CD4-positive, alpha-beta T cell (primary cell): ENCODE measurements at places on chromosomes 12 and 14.

- no peak for DNase-seq
Observed at GRCh38 chr14:65432361-65432948, 19.9 kb downstream of the FUT8 start.

DNA sequence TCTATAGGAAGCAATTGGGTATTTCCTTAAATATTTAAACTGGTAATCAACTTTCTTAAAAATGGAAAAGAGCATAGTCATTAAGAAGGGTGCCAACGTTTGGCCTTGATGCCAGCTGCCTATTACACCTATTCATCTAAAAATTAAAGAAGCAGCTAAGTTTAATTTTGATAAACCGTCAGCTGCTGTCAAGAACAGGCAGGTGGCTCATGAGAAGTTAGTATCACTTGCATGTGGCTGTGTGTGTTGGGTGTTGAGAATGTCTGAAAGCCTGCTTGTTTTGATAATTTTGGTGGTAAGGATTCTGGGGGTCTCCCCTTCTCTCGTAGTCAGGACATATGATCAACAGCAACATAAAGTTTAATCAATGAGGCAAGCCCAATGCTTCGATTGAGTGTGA, 6.5 kb downstream of the GLRX5 start:
- DNase-seq = no peak

DNA sequence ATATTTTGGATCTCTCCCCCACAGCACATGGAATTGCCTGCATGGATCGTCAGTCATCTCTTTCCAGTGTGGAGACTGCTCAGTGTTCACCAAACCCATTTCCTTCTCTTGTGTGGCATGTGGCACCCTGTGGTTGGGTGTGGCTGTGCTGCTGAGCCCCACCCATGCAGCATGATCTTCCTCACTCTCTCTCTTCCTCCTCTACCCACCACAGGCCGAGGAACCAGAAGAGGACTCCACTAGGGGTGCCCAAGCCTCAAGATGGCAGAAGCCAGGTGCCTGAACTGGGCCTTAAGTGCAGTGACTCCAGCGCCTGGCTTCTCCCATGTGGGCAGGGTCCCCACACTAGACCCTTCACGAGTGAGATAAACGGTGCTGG, 66.8 kb upstream of the GPR68 start:
- DNase-seq = peak; percentile 93

DNA sequence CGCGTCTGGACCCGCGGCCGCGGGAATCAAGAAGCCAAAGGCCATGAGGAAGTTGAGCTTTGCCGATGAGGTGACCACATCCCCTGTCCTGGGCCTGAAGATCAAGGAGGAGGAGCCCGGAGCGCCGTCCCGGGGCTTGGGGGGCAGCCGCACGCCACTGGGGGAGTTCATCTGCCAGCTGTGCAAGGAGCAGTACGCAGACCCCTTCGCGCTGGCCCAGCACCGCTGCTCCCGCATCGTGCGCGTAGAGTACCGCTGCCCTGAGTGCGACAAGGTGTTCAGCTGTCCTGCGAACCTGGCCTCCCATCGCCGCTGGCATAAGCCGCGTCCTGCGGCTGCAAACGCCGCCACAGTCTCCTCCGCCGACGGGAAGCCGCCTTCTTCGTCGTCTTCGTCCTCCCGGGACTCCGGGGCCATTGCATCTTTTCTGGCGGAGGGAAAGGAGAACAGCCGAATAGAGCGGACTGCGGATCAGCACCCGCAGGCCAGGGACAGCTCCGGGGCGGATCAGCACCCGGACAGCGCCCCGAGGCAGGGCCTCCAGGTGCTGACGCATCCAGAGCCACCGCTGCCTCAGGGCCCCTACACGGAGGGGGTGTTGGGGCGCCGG, 1.0 kb downstream of the INSM2 start:
- peak; percentile 58 for DNase-seq

- no peak for DNase-seq
Observed at GRCh38 chr12:89319122-89319521, 33.2 kb downstream of the DUSP6 start.

DNA sequence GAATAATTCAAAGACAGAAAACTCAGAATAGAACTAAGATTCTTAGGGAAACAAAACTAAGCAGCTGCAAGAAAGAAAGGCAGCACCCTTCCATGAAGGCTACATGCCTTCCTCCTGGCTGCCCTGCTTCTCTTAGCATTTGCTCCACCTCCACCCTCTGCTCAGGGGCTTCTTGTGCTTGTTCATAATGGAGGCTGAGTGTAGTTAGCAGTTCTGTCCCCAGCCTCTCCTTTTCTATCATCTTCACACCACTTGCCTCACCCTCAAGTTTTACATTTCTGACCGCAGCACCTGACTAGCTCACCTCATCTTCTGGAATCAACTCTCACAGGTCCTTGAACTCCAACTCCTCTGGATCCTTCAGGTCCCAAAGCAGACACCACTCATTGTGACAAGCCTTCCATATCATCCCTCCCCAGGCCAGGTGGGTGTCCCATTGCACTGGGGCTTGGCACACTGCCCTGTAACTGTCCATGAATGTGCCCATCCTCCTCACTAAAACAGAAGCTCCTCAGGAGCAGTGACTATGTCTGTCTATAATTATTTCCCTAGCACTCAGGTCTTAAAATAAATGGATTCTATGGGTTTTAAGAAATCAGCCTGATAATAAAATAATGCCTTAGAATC, 139.1 kb downstream of the TMTC1 start:
- DNase-seq = no peak

GRCh38 chr14:54902143-54902520, 494 bp downstream of the GCH1 start:
- DNase-seq = peak; percentile 65

DNA sequence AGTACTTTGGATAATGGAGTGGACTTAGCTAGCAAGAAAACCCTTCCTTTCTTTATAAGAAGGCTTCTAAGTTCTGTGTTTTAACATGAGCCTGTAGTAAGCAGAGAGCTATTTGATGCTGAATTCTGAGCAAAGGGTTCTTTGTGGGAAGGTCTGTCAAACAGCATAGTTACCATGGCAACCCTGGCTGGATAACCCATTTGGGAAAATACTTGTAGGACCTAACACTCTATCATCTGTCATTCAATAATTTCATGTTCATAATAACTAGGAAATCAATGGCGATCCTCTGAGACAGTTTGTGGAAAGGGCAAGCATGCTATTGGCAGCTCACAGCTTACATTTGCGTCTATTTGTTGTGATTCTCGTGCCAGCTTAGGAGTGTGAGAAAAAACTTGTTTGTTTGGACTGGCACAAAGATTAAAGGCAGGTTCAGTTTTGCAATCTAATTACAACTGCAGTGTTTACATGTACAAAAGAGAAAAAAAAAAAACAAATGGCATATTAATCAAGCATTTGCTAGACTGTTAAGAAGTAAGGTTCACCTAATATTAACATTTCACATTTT, 219.2 kb downstream of the PDZRN4 start:
- no peak for DNase-seq

GRCh38 chr12:42936991-42937390, 347.4 kb upstream of the PRICKLE1 start:
- no peak for DNase-seq

DNA sequence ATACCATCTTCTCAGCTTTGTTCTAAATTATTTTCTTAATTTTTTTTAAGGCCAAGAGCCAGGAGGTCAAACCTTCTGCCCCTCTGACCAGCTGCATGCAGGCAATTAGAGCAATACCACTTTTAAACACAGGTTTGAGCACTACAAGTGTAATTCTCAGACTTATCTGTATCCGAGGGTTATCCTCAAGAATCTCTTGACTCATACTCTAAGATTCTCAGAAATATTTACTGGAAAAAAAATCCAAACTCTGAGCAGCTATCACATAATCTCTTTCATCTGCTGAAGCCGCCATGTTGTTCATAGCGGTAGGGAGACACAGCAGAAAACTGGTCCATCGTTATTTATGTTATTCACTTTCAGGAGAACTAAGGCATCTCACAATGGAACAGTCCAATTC, 27.4 kb upstream of the PTHLH start:
- DNase-seq = no peak

GRCh38 chr12:125434936-125435443, 369.8 kb downstream of the AACS start:
- no peak for DNase-seq

- no peak for DNase-seq
Observed at GRCh38 chr12:113980537-113981337, 14.6 kb upstream of the RBM19 start.

GRCh38 chr14:65045006-65045405, 57.3 kb downstream of the MAX start:
- DNase-seq = no peak

- no peak for DNase-seq
Observed at GRCh38 chr12:18391151-18391550, 129.8 kb downstream of the PIK3C2G start.

GRCh38 chr12:113437729-113438100, 15.5 kb downstream of the SDSL start:
- no peak for DNase-seq

DNA sequence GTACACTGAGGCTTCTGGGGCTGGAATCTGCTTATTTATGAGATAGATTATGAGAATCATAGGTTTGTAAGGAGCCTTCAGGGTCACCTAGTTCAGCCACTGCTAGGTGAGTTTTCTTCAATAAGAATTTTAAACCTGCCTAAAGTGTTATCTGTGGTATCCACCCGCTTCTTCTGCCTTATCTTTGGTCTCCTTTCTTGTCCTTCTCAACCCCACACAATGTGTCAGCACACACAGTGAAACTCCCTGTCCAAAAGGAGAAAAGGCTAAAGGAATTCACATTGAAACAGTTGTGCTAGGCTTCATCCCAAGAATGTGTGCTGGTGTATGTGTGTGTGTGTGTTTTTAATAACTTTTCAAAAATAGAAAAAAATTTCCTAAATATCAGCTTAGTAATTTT, 259.3 kb upstream of the BTG1 start:
- DNase-seq = no peak

DNA sequence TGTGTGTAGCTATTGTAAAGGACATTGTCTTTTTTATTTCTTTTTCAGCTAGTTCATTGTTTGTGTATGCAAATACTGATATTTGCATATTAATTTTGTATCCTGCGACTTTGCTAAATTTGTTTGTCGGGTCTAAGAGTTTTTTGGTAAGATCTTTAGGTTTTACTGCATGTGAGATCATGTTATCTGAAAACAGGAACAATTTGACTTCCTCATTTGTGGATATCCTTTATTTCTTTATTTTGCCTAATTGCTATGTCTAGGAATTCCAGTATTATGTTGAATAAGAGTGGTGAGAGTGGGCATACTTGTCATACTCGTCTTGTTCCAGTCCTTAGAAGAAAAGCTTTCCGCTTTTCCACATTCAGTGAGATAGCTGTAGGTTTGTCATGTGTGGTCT, 28.8 kb downstream of the SIX4 start:
- DNase-seq = no peak

- no peak for DNase-seq
Observed at GRCh38 chr12:84919271-84919670, 6.7 kb upstream of the SLC6A15 start.

- DNase-seq = no peak
Observed at GRCh38 chr14:32070282-32070681, 6.8 kb upstream of the ARHGAP5 start.

GRCh38 chr14:86003998-86004397, 474.1 kb downstream of the FLRT2 start:
- DNase-seq = no peak

- no peak for DNase-seq
Observed at GRCh38 chr14:42535397-42535796, 928.7 kb downstream of the LRFN5 start.

- DNase-seq = peak; percentile 57
Observed at GRCh38 chr14:106436310-106436905, 910.0 kb downstream of the TMEM121 start.

DNA sequence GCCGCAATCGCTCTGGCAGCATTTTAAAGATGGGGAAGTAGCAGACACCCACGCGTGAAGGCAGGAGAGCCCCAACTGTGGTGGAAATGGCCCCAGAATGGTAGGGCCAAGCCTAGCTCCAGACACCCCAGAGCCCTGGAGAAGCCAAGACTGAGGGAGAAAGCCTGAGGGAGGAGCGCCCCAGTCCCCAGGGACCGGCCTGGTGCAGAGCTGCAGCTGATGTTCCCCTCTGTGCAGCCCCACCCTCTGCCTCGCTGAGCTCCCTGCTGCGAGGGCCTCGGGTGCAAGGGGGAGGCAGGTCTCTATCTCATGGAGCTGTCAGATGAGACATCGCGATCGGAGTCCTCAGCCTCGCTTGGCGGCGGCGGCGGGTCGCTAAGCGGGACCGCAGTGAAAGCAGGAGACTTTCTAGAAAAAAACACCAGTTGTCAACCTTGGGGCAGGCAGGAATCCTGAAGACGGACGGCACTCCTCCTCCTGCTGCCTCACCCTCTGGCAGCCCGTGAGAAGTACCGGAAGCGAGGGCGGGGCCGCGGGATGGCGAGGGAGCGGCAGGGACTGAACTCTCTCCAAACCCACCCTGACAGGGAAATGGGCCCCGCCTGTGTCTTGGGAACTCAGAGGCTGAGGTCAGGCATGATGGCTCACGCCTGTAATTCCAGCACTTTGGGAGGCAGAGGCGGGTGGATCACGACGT, 6.0 kb downstream of the GAPDH start:
- DNase-seq = no peak

- DNase-seq = no peak
Observed at GRCh38 chr12:38258411-38258810, 58.2 kb upstream of the ALG10B start.

- no peak for DNase-seq
Observed at GRCh38 chr12:51922146-51922545, 14.8 kb downstream of the ACVRL1 start.

GRCh38 chr12:9763025-9763424, 2.3 kb upstream of the CD69 start:
- DNase-seq = peak; percentile 68

GRCh38 chr12:88237954-88238353, 95.8 kb downstream of the TMTC3 start:
- DNase-seq = no peak

DNA sequence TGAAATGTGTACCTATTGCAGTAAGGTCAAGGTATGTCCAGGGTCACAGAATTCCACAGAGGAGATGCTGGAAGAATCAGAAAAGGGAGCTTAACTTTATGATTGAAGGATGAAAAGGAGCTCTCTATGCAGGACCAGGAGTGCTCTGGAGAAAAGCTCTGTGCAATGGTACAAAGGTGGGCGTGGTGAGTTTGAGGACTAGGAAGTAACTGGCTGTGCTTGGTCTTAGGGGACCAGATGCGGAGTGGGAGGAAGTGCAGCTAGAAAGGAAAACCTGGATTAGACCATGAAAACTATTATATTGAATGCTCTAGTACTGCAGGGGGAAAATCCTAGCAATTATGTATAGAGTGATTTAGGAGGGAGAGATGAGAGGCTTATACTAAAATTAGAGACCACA, 56.8 kb downstream of the BTG1 start:
- DNase-seq = no peak

DNA sequence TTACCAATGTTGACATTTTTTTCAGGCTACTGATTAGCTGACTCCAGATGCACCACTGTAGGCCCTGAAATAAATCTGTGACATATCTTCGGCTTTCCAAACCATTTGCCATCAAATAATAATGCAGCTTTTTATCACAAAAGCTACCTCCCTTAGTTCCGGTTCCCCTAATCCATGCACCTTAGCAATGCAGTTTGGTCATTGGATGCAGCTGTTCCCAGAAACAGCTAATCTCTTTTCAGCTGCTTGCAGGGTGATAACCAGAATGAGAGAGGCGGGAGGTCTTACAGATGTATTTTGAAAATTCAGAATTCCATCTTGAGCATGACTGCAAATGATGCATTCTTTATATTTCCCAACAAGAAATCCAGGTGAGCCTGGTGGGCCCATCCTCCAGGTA, 646.2 kb downstream of the SOX5 start:
- no peak for DNase-seq

- no peak for DNase-seq
Observed at GRCh38 chr14:99675951-99676350, 8.1 kb upstream of the CYP46A1 start.

GRCh38 chr12:106113446-106113823, 25.3 kb downstream of the NUAK1 start:
- no peak for DNase-seq
